ENCODE measurements at places on chromosomes 6 and 20. TPM values are rescaled to one million over a fixed set of nuclear protein-coding genes. Genes with fewer than 3 reads are reported as not detected.

The ADGRB3 gene
- not detected for total RNA-seq

The ENPP4 gene
- total RNA-seq: 0.23 TPM

The SMLR1 gene
- total RNA-seq: not detected

The SLC2A10 gene
- total RNA-seq: not detected

The CRYBG1 gene
- total RNA-seq: 0.56 TPM

The RCAN2 gene
- total RNA-seq: not detected

The ANKRD6 gene
- 2.0 TPM for total RNA-seq

The ULBP1 gene
- total RNA-seq: 0.77 TPM
